D721Med (cell line): ENCODE measurements at places on chromosomes 4 and X.

- DNase-seq: no peak
These were observed 81.5 kb downstream of the RCHY1 start for GRCh38 chr4:75432683-75433082.

- no peak for DNase-seq
These were observed 4.9 kb downstream of the PLAC8 start for GRCh38 chr4:83109480-83110222.

GRCh38 chr4:114378305-114378903 is 220.2 kb upstream of the UGT8 start:
- no peak for DNase-seq

GRCh38 chrX:18290200-18290599 is 64.3 kb downstream of the SCML2 start:
- DNase-seq: no peak

GRCh38 chr4:166777760-166778159 is 456.5 kb downstream of the SPOCK3 start:
- no peak for DNase-seq

DNA sequence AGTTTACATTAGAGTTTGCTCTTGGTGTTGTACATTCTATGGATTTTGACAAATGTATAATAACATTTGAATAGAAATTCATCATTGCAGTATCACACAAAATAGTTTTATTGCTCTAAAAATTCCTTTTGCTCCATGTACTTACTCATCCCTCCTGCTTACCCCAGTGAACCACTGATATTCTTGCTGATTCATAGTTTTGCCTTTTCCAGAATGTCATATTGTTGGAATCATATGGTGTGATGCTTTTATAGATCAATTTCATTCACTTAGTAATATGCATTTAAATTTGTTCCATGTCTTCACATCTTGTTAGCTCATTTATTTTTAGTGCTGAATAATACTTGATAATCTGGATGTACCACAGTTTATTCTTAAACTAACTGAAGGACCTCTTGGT is 1593.2 kb downstream of the C4orf33 start:
- DNase-seq: no peak

- DNase-seq: no peak
These were observed 41.4 kb upstream of the PPP2R3B start for GRCh38 chrX:427812-428725.

- DNase-seq: no peak
These were observed 173.8 kb upstream of the MID1 start for GRCh38 chrX:10794203-10794630.

- no peak for DNase-seq
These were observed 1119.6 kb downstream of the PCDH18 start for GRCh38 chr4:136412708-136413107.

GRCh38 chr4:154506253-154506652 is 14.7 kb upstream of the DCHS2 start:
- DNase-seq: no peak

GRCh38 chr4:95510145-95510544 is 38.6 kb downstream of the UNC5C start:
- DNase-seq: no peak

DNA sequence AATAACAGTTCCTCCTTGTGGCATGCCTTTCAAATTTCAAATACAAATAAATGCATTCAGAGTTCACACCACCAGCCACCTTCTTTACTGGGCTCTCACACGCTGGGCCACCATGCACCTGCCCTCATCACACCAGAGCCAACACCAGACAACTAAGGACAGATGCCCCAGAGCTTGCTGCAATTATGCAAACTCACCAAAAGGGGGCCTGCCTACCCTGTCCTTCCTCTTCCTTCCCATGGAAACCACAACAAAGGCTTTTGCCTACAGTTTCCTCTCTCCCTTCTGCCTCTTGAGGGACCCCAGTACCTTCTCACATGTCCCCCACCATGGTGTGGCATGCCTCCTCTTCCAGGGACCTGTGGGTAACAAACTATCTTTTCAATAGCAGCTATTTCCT is 1333.9 kb upstream of the TENM3 start:
- DNase-seq: no peak

DNA sequence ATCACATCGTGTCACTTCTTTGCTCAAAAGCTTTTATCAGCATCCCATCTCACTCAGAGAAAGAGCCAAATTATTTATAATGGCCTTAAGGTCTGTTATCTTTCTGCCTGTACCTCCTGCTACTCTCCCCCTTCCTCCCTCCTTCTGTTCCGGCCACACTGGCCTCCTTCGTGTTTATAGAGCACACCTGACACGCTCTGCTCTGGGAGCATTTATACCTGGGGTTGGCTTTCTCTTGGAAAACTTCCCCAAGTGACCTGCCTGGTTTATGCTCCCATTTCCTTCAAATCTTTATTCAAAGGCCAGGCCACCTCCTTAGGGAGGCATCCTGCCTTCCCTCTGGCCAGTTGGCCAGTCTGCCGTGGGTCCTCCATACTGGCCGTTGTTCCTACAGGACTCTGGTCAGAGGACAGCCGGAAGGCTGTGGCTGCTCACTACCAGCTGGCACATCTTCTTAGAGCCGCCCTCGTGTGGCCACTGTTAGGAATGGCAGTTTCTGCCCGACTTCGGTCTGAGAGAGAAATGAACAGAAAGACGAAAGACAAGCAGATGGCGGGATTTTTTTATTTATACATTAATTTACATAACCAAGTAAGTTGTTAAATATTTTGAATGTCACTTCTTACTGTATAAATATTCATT is 80.2 kb upstream of the CBLL2 start:
- no peak for DNase-seq
